Karpas-422 (cell line): ENCODE measurements at places on chromosomes 11 and 22. TPM values are rescaled to one million over a fixed set of nuclear protein-coding genes. Genes with fewer than 3 reads are reported as not detected.
A peak's percentile ranks its signal among the peaks of the same experiment; 100 is the strongest.

The OR2D2 gene
- total RNA-seq: 0.36 and 0.71 TPM in 2 replicates

The OR52E8 gene
- total RNA-seq: not detected in 2 replicates

The CEP57 gene
- total RNA-seq: 140 and 190 TPM in 2 replicates

- no peak overlapping the region for H3K4me3 ChIP-seq
- H3K27me3 ChIP-seq: no peaks in the 10 kb centered on the region
- no peaks in the 10 kb centered on the region for H3K4me1 ChIP-seq
Observed at GRCh38 chr11:70568035-70568813, 169.9 kb downstream of the CTTN start.

- no peak within 1 kb of the TSS for H3K27ac ChIP-seq
- H3K36me3 ChIP-seq: no peaks in the 10 kb centered on the region
- peak; percentile 95 for DNase-seq
- peaks cover 30% of the 10 kb centered on the region for H3K4me1 ChIP-seq
- H3K27me3 ChIP-seq: no peaks in the 10 kb centered on the region
Observed at GRCh38 chr11:63916837-63917691, at the start of gene RCOR2. Gene RCOR2, minus strand, starts transcription at chr11:63917164. Its CDS starts 708 bp downstream, at chr11:63916456.
